ENCODE measurements at places on chromosomes 1 and 21. TPM values are rescaled to one million over a fixed set of nuclear protein-coding genes. Genes with fewer than 3 reads are reported as not detected.

DNA sequence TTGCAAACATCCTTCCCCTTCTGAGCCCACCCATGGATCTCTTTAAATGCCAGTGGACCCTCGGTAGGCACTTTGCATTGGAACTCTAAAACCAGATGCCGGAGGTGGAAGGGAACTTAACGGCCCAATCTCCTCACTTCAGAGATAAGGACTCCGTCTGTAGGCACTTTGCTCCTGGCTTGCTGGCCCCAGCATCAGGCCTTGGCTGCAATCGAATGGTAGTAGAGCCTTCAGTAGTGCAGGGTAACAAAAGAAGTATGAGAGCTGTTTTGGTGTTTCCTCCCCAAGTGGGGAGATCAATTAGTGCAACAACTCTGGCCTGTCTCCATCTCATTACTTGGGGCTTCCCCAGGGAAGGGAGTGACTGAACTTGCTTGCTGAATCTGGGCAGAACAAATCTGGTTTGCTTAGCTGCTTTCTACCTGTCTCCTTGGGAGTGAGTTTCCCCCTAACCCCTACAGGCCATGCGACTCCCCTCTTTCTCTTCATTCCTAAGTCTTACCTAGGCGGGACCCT is 70.8 kb downstream of the TENT5C start:
- H3K36me3 ChIP-seq, result no peaks in the 10 kb centered on the region
- no peak overlapping the region for H3K4me3 ChIP-seq
- no peak for DNase-seq
- H3K4me1 ChIP-seq, result peaks cover 13% of the 10 kb centered on the region
- H3K27me3 ChIP-seq, result no peaks in the 10 kb centered on the region
- H3K27ac ChIP-seq, result no peak overlapping the region

- no peak overlapping the region for H3K27ac ChIP-seq
- no peaks in the 10 kb centered on the region for H3K27me3 ChIP-seq
- no peaks in the 10 kb centered on the region for H3K36me3 ChIP-seq
- no peaks in the 10 kb centered on the region for H3K4me1 ChIP-seq
- H3K4me3 ChIP-seq, result no peak overlapping the region
Measured at GRCh38 chr1:233193741-233194140, 101.8 kb downstream of the PCNX2 start.

DNA sequence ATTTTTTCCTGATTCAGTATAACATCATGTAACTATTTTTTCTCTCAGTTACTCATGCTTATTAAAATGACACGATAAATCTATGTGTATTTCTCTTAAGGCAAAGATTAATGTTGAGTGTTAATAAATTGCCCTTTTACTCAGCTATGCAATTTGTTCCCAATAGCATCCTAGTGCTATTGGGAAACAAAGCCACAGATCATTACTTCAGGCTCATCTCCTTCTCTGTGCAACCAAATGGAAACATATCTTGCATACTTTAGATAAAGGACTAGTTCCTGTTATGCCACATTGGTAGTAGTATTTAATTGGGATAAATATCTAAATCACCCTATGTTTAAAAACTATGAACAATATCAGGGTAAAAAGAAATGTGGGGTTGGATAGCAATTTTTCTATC is 106.2 kb downstream of the PLPPR4 start:
- no peaks in the 10 kb centered on the region for H3K27me3 ChIP-seq
- no peak overlapping the region for H3K27ac ChIP-seq
- H3K36me3 ChIP-seq, result no peaks in the 10 kb centered on the region
- no peaks in the 10 kb centered on the region for H3K4me1 ChIP-seq
- DNase-seq, result no peak

The CCDC27 gene
- total RNA-seq, result not detected

DNA sequence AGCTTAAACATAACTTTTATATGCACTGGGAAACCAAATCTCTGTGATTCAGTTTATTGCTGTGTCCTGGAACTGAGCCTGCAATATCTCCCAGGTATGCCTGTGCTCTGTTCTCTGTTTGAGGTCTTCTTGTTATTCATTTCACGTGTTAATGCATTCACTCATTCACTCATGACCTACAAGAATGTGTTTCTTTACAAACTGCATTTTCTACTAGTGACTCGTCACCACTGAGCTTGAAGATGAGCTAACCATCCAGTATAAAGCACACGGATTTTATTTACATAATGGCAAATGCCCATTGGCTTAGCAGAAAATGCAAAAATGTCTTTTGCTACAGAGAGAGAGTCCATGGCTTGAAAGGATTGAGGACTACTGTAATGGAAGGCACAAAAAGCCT is 75.0 kb upstream of the DUSP10 start:
- peaks cover 2% of the 10 kb centered on the region for H3K4me1 ChIP-seq
- H3K4me3 ChIP-seq, result no peak overlapping the region
- H3K36me3 ChIP-seq, result no peaks in the 10 kb centered on the region
- DNase-seq, result no peak

The ABCA4 gene
- not detected for total RNA-seq

GRCh38 chr1:37481289-37482003 is 7.1 kb downstream of the ZC3H12A start:
- no peak overlapping the region for H3K27ac ChIP-seq
- no peak overlapping the region for H3K4me3 ChIP-seq
- peaks cover 80% of the 10 kb centered on the region for H3K36me3 ChIP-seq
- no peaks in the 10 kb centered on the region for H3K27me3 ChIP-seq
- peaks cover 57% of the 10 kb centered on the region for H3K4me1 ChIP-seq

The CRYAA gene
- total RNA-seq, result not detected

GRCh38 chr21:31351438-31351837 is 7.4 kb upstream of the TIAM1 start:
- H3K4me1 ChIP-seq, result no peaks in the 10 kb centered on the region
- no peaks in the 10 kb centered on the region for H3K36me3 ChIP-seq
- DNase-seq, result no peak
- no peak overlapping the region for H3K4me3 ChIP-seq
- no peaks in the 10 kb centered on the region for H3K27me3 ChIP-seq

GRCh38 chr1:63792152-63792551 is 18.3 kb downstream of the ROR1 start:
- no peak for DNase-seq
- H3K36me3 ChIP-seq, result no peaks in the 10 kb centered on the region
- H3K4me3 ChIP-seq, result no peak overlapping the region

GRCh38 chr1:12097321-12097720 is 34.2 kb downstream of the TNFRSF8 start:
- no peak for DNase-seq
- H3K27me3 ChIP-seq, result no peaks in the 10 kb centered on the region
- H3K4me3 ChIP-seq, result no peak overlapping the region

- DNase-seq, result no peak
- no peaks in the 10 kb centered on the region for H3K27me3 ChIP-seq
- H3K4me3 ChIP-seq, result no peak overlapping the region
- no peak overlapping the region for H3K27ac ChIP-seq
- no peaks in the 10 kb centered on the region for H3K36me3 ChIP-seq
- no peaks in the 10 kb centered on the region for H3K4me1 ChIP-seq
Measured at GRCh38 chr1:221839321-221839720, 97.4 kb upstream of the DUSP10 start.
